ENCODE measurements at places on chromosomes 3 and 15. TPM values are rescaled to one million over a fixed set of nuclear protein-coding genes. Genes with fewer than 3 reads are reported as not detected.
A peak's percentile ranks its signal among the peaks of the same experiment; 100 is the strongest.

SCN11A gene
- total RNA-seq = 0.25 TPM

DCUN1D1 gene
- 47.9 TPM for total RNA-seq

DNA sequence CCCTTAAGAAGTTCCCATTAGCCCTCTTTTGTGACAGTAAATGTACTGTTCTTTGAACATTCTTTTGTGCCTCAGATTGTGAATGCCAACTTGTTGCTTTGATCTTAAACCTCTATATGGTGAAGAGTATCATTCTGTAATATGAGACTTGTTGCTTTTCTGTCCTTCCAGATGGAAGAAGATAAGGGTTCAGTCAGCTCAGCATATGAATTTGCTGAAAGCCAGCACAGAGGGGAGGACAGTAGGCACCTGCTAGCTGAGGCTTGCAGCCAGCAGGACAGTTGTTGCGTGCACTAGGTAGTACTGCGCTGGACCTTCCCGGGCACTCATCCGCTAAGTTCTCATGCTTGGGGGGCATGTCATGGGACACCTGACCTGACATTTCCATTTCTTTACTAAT, 74.7 kb downstream of the DCUN1D1 start:
- DNase-seq = no peak

- no peak for DNase-seq
These were observed 41.1 kb upstream of the CSTA start for GRCh38 chr3:122283796-122284445.

DNA sequence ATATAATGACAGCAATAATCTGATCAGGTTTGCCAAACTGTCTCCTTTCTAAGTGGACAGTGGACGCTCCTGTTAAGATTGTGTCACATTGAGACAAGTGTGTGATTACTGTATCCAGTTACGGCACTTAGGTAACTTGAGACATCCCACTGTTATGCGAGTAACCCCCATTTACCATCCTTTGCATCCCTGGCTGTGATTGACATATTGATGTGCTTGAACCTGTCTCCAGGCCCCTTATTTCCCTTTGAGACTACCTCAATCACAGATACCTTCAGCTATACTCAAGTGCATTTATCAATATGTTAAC, 785.2 kb downstream of the NR2F2 start:
- peak; percentile 56 for DNase-seq

All from kidney (tissue), 22 donors.